ENCODE measurements at places on chromosomes 2 and 18. TPM values are rescaled to one million over a fixed set of nuclear protein-coding genes. Genes with fewer than 3 reads are reported as not detected.
A peak's percentile ranks its signal among the peaks of the same experiment; 100 is the strongest.

DNA sequence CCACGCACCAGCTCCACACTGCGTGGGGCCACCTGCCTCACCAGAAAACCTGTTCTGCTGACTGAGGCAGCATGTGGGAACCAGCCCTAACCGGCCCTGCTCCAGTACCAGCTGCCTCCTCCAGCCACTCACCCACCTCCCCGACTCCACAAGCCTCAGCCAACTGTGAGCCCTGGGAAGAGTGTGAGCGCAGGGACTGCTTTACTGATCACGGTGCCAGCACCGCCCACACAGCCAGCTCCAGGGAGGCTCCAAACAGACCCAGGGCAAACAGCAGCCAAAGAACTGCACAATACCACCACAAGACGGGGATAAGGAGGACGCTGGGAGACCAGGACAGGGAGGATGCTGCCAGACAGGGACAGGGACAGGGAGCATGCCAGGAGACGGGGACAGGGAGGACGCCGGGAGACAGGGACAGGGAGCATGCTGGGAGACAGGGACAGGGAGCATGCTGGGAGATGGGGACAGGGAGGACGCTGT, 28.4 kb downstream of the EIPR1 start:
- DNase-seq, result no peak

GRCh38 chr2:205766779-205767359, 84.6 kb downstream of the NRP2 start:
- DNase-seq, result peak; percentile 73

The SIX2 gene
- 1.0 TPM for total RNA-seq

DNA sequence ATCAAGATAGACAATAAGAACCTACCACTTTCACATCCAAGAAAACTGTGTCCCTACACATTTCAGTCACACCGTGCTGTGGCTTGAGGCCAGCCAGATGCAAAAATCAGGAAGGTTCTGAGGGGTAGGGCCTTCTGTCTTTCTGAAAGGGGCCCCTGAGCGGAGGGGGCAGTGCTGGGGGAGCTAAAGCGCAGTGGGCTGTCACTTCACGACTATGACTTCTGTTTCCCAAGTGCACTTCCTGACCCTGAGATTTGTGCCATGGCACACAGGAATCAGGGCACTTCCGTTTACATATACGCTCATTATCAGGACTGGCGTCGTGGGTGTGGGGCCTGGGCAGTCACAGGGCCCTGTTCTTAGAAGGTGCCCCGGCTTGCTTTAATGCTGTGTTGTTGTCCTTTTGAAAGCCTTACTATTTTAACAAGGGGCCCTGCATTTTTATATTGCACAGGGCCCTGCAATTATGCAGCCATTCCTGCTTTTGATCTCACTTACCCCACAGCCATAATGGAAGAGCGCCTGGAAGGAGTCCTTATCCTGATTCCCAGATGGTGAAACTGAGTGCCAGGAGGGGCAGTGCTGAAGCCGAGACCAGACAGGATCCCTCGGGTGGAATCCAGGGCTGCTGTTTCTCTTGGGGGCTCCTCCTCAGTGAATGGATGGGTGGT, 620 bp downstream of the NGEF start:
- DNase-seq, result no peak

The NYAP2 gene
- total RNA-seq, result not detected

GRCh38 chr2:209094221-209094620, 329.6 kb upstream of the MAP2 start:
- no peak for DNase-seq

DNA sequence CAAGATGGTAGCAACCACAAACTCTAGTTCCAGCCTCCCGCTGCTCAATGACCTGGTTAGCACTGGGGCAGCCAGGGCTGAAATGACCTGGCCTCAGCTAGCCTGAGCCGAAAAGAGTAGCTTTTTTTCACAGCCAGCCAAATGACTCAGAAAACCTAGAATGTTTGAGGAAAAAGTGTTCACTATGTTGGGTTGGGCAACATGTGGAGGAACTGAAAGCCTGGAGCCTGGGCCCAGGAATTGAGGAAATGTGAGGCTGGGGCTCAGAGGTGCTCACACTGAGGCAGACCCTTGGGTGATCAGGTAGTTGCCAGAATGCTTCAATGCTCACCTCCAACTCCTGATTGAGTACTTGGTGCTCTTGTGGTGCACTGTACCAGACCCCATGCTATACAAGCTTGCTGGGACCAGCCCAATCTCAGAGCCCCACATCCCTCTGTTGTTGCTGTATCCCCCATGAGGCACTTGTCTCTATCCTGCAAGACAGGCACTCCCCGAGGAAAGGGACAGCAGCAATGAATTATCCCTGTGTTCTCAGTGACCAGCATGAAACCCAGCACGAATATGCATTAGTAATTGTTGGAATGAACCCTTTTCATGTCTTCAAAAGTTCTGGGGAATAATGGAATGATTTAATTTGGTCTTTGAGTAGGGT, 116.2 kb downstream of the USP34 start:
- no peak for DNase-seq

DNA sequence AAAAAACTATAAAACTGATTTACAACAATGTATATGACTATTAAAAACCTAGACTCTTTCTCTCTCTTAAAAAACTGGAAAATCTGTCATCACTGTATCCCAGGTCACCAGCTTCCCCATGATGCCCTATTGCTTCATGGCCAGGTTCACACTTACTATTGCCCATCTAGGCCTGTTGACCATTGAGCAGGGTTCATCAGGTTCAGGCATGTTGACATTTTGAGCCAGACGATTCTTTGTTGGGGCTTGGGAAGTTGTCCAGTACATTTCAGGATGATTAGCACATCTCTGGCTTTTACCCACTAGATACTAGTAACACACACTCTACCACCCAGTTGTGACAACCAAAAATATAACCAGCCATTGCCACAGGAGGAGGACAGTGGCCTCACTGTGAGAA, 26.9 kb upstream of the RAB27B start:
- no peak for DNase-seq

DNA sequence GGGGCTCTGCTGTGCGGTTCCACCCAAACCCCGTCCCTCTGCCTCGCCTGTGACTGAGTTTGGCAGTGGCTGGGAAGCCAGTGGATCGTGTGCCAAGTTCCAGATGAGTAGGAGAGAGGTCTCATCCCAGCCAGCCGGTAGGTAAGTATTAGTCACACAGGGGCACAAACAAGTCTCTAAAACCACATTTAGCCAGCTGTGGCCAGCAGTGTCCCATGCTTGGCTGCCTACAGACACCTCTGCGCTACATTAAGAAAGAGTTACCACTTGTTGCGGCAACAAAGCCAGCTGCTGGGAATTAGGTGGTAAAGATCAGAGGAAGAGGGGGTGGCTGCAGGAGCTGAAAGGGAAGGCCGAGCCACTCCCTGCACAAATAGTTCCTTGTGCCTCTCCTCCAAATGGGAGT, 81.2 kb downstream of the GATA6 start:
- DNase-seq, result no peak

DNA sequence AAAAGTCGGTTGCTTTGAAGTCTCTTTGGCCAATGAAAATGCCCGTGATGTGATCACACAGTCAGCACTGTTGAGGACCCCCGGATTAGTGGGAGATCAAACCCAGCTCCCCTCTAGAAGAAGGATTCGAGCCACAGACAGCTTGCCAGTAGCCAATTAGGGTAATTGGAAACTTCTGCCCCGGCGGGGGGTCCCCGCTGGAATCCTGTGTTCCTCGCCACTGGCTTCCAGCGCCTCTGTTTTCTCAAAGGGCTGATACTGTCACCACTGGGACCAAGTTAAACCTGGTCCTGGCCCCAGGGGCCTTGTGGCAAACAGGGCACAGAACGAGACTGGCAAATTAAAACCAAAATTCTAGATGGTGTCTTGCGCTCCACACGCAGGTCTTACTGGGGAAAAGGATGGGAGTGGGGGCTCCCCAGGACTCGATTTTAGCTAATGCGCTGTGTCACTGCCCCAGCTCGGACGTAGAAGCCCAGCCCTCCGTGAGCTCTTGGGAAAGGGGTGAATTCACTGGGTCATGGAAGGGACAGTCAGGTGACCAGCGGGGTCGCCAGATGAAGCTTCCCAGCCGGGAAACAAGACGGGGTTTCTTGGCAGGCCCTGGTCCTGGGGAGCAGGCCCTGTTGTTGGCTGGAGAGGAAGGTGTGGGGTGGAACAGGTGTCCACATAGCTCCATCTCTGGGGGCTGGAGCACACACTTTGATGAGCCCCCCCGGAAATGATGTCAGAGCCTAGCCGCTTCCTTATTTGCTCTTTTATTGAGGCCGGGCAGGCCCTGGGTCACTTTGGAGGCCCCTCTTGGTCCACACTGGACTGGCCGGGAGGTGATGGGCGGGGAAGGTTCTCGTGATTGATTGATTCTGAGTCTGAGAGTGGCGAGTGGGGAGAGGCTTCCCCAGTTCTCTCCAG, 90.2 kb downstream of the SMAD7 start:
- DNase-seq, result no peak

DNA sequence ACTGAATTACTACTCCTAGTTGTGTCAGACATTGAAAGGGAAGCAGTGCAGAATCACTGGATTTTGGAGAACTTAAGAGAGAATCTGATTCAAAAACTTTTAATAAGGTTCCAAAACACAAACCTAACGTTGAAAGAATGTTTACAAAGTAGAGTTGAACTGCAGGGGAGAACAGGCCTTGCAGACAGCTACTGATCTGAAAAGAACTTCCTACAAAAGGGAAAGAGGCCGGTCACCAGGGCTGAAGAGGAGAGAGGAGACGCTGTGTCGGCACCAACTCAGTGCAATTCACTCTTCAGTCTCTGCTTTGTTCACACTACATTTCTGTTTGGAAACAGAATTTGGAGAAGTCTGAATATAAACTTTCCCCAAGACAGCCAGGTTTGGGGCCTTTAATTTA, 124.0 kb downstream of the GAREM1 start:
- no peak for DNase-seq

The VWA3B gene
- not detected for total RNA-seq

DNA sequence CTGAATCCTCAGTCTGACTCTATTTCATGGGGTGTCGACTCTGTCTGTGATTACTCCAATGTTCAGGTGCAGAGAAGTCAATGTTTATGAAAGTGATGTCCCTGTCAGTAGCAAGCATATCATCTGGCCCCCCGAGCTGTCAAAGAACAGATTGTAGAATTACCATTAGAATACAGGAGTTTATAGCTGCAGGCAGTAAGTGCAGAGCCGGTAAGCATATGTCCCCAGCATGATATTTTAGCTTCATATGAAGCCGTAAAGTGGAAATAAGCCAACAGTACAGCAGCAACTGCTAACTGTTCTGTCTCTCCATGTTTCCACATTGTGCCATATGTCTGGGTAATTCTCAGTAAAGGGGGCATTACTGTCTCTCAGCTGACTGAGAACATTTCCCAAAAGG, 541.8 kb downstream of the SOX11 start:
- DNase-seq, result no peak

DNA sequence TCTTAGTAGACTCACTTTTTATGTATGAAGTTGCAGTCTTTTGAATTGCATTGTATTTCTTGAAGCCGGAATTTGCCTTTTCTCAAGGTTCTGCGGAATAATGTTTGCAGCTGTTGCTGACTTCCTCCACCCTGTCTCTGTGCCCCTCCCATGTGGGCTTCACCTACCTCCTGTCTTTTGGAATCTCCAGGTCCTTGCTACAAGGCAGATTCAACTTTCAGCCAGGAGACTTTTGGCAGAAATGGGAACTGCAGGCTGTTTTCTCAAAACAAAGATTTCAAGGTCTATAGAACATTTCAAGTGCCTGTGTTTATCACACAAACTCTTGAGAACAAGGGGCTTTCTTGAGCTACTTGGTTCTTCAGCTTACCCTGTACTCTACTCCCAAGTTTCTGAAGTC, 25.6 kb downstream of the ZNF236 start:
- DNase-seq, result peak; percentile 23

- no peak for DNase-seq
These were observed 57.3 kb downstream of the NEDD4L start for GRCh38 chr18:58101291-58101794.

The REG3G gene
- not detected for total RNA-seq

DNA sequence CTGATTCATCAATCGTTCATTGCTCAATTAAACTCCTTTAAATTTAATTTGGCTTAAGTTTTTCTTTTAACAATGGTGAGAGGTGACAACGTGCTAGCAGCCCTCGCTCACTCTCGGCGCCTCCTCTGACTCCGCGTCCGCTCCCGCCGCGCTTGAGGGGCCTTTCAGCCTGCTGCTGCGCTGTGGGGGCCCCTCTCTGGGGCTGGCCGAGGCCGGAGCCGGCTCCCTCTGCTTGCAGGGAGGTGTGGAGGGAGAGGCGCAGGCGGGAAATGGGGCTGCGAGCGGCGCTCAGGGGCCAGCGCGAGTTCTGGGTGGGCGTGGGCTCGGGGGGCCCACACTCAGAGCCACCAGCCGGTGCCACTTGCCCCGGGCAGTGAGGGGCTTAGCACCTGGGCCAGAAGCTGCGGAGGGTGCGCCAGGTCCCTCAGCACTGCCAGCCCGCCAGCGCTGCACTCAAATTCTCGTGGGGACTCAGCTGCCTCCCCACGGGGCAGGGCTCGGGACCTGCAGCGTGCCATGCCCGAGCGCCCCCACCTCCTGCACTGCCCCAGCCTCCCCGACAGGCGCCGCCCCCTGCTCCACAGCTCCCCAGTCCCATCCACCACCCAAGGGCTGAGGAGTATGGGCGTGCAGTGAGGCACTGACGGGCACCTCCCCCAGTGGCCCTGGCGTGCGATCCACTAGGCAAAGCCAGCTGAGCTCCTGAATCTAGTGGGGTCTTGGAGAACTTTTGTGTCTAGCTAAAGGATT, 19.6 kb downstream of the ANKMY1 start:
- DNase-seq, result no peak

- DNase-seq, result no peak
These were observed 216.5 kb upstream of the NRP2 start for GRCh38 chr2:205465791-205466190.
